ENCODE measurements at places on chromosomes 1 and 21.

GRCh38 chr1:88661951-88662699, 21.9 kb upstream of the PKN2 start:
- no peak for DNase-seq

GRCh38 chr21:37592496-37592895, 225.9 kb downstream of the DYRK1A start:
- no peak for DNase-seq

GRCh38 chr1:101166583-101167120, 70.2 kb upstream of the S1PR1 start:
- DNase-seq, result no peak

- no peak for DNase-seq
These were observed 4.5 kb downstream of the CDKN2C start for GRCh38 chr1:50974618-50974935.

- no peak for DNase-seq
These were observed 85.2 kb upstream of the CDC42BPA start for GRCh38 chr1:227403535-227403934.
